ENCODE measurements at places on chromosomes 6 and 20. TPM values are rescaled to one million over a fixed set of nuclear protein-coding genes. Genes with fewer than 3 reads are reported as not detected.

PACRG gene
- 3.9 TPM for total RNA-seq

DYNLT2 gene
- total RNA-seq, result 1.1 TPM

PTPRT gene
- total RNA-seq, result 0.10 TPM

RBM24 gene
- total RNA-seq, result 15.7 TPM

NNAT gene
- total RNA-seq, result 0.65 TPM

HAO1 gene
- not detected for total RNA-seq

DNA sequence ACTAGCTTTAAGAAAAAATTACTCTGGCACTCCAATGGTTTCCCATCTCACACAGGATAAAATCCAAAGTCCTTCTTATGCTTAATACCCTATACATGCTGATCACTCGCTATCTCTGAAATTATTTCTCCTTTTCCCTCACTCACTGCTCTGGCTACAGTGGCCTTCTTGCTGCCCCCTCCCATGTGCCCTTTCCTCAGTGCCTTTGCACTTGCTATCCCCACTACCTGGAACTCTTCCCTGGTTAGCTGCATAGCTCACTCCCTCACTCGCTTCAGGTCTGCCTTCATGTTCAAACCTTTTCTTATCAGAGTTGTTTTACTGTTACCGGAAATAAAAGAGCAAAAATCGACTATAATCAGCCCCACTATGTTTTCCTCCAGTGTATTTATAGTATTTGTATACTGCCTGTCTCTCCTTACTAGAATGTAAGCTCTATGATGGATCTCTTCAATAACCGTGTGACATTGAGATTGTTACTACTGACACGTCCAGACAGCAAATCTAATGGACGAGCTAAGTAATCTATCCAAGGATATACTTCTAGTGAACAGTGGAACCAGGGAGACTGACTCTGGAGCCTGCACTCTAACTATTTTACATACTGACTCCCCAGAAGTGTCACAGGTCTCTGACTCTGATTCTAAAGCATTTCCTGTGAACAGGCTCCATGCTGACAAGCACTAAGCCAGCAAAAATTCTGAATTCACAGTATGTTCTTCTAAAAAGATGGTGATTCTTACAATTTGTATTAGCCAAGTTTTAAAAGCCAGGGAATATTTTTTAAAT is 25.1 kb downstream of the FKBP5 start:
- no peak for DNase-seq

GRCh38 chr20:24340933-24341332 is 128.5 kb upstream of the SYNDIG1 start:
- DNase-seq, result no peak

DNA sequence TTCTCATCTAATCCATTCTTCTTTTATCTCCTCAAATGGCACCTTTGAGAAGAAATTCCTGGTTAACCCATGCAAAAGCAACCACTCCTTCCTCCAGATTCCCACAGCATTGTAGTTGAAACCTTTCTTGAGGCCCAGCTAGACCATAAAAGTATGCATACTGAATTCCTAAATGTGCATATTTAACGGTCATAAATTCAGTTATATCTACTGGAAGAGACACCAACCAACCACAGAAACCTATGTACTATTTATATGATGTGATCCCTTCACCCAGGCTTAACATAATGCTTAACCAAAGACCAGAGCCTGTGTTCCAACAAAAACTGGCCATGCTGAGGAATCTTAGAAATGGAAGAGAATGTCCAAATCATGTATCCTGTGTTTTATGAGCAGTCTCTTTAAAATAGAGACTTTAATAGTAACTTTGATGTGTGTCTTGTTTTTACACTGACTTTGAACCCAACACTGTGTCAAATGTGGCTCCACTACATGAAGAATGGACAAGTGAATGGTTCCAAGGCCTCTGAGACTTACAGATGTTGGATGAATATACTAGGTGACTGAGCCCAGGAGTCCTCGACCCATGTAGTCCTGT is 11.4 kb upstream of the TAF8 start:
- DNase-seq, result no peak

DNA sequence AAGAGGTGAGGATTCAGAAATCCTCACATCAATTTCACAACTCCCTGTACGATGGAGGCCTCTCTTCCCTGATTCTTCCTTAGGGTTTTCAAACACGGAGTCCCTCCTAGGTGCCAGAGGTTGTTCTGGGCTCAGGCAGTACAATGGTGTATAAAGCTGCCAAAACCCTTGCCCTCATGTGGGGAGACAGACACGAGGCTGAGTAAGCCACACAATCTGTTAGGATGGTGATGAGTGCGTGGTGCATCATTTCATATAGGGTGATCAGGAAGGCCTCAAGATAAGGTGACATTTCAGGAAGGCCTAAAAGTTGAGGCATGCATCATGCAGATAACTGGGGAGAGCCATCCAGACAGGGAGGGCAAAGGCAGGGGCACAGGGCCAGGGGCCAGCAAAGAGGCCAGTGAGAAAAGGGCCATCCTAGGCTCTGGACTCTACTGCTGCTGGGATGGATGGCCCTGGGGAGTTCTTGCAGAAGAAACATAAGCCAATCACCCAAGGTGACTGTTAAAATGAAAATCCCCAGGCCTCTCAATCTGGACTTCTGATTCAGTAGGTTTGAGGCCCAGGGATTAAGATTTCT is 186.5 kb downstream of the PRKN start:
- no peak for DNase-seq

- no peak for DNase-seq
These were observed 149.3 kb downstream of the GJA1 start for GRCh38 chr6:121584586-121585369.

- no peak for DNase-seq
These were observed 22.8 kb downstream of the KIF13A start for GRCh38 chr6:17964633-17965032.

DNA sequence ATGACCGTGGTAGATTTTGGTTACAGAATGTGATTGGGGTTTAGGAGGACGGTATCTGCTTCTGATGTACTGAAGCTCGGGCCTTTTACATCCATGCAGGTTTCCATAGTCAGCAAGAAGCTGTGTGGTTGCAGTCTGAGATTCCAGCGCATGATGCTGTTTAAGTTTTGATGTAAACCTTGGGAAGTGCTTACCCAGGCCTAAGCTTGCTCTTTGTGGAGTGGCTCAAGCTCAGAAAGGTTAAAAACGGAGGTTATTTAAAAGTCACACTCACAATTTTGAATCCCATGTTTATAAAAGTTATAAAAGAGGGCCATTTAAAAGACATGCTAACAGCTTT is 121.4 kb downstream of the TIAM2 start:
- no peak for DNase-seq

DNA sequence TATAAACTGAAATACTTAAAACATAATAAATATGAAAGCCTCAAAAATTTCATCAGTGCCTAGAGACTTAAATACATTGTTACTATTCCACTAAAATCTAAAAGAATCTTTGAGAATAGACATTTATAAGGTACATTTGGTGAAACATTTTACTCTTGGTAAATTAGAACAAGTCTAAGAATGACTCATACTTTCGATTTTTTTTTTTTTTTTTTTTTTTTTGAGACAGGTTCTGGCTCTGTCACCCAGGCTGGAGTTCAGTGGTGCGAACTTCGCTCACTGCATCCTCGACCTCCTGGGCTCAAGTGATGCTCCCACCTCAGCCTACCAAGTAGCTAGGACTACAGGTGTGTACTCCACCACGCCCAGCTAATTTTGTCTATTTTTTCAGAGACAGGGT is 6.4 kb downstream of the FUCA2 start:
- no peak for DNase-seq

- DNase-seq, result no peak
These were observed 39.4 kb upstream of the MLIP start for GRCh38 chr6:54071821-54072340.

DNA sequence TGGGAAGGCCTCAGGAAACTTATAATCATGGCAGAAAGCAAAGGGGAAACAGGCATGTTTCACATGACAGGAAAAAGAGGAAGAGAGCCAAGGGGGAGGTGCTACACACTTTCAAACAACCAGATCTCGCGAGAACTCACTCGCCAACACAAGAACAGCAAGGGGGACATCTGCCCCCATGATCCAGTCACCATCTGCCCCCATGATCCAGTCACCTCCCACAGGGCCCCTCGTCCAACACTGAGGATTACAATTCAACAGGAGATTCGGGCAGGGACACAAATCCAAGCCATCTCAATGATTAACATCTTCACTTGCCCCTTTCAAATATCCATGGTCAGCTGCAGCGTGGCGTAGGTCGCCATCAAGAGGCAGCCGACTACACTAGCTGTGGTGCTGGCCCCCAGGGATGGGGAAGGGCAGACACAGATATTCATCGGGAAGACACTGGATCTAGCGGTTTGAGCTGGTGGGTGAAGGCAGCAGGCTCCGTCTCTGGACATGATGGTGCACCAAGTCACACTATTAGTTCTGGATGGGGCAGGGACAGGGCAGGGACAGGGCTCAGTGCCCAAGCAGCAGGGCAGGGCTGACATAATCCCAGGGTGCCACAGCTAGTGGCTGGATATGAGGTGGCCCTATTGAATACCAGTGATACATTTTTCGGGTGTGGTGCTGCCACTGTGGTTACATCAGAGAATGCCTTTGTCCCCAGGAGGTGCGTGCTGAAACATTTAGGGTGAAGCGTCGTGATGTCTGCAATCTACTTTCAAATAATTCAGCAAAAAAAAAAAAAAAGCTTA is 31.6 kb downstream of the TUBB2B start:
- DNase-seq, result peak; percentile 20

DNA sequence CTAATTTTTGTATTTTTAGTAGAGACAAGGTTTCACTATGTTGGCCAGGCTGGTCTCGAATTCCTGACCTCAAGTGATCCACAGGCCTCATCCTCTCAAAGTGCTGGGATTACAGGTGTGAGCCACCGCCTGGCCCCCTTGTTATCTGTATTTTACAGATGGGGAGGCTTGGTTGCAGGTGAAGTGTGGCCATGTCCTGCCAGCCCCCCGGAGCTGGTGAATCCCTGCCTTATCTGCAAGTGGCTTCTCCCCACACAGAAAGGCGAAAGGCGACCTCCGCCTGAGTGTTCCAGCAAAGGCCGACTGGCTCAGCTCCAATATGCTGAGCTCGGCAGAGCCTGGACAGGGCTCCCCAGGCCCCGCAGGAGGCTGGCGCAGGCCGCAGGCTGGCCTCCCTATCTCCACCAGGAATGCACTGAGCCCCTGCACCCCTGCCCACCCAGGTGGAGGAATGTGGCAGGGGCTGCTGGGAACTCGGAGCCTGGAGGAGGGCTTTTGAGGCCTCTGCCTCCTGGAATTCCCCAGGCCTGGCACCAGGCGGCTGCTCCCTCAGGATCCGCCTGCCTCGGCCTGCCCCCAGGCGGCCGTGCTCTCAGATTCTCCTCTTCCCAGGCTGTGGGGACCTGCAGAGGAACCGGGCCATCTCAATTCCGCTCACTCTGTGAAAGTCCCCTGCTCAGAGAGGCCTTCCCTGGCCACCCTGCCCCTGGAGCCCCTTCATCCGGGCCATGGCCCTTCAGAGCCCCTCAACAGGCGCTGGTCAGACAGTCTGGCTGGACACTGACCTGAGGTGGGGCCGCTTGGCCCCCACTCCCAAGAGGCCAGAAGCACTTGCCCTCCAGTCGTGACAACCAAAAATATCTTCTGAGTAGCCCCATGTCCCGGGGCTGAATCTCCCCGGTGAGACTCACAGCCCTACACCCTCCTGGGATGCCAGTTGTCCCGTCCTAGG is 9.3 kb upstream of the LAMA5 start:
- DNase-seq, result no peak

DNA sequence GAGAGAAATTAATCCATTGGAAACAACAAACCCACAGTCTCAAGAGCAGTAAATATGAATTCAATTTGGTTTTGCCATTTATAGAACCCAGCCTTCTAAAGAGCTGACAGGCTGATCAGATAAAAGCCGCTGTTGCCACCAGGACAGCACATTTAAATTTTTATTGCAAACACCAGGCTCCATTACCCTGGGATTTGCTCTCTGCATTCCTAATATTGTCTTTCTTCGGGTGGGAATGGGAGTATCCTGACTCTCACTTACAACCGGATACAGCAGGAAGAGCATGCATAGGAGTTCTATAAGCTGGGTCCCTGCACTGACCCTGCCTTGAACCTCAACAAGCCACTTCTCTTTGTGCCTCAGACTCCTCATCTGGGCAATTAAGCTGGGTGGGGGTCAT is 142.9 kb downstream of the LRFN2 start:
- DNase-seq, result no peak

GRCh38 chr20:37075932-37076685 is 19.7 kb downstream of the RBL1 start:
- DNase-seq, result no peak

DNA sequence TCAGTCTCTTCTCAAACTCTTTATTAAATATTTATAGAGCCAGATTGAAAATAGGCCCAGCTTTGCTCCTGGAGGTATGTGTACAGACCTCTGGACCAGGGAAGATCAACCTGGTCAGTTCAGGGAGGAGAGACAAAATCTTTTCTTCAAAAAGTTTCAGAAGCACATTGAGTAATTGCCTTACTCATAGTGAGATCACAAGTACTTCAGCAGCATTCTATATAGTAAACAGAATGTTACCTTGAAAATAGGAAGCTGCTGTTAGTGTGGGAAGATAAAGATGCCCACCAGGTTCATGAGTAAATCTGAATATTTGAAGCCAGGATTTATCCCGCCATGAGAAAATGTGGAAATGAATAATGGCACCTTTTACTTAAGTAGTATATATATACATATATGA is 665.9 kb upstream of the CITED2 start:
- DNase-seq, result no peak

DNA sequence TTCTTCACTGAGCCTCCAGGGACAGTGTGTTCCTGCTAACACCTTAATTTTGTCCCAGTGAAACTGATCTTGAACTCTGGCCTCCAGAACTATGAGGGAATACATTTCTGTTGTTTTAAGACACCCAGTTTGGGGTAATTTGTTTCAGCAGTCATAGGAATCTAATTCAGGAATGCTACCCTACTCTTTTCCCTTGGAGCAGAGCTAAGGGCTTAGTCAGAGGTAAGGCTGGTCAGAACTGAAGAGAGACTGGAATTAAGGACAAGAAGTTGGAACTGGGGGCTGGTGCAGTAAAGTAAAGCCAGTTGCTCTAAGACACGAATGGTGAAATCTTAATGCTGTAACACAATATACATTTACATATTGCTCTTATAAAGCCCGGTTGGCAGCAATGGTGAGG is 809.7 kb downstream of the MAFB start:
- no peak for DNase-seq

DNA sequence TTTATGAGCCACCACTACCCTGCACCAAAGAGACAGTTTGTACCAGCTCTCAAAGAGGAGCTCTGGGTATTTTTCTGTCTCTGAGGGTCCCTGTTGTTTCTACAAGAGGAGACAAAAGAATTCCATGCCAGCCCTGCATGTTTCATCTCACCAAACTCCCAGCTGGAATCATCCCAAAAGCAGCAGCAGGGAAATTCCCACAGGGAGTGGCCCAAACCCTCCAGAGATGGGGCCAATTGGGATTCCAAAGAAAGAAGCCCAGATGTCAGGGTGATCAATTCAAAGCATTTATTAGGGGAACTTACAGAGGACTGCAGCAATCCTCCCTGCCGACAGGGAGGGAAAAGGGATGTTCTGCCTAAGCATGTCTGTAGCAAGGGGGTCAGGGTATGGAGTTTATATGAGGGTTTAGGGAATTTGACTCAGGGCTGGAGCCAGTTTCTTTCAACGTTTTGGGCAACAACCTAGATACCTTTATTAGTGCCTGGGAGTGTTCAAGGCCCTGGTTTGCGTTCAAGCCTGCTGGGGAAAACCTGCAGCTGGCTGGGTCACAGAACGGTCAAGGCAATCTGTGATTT is 47.2 kb downstream of the MUC22 start:
- DNase-seq, result no peak

Data from posterior vena cava (tissue), 2 donors.